ENCODE measurements at places on chromosomes 7 and 10.

GRCh38 chr10:8640301-8640700, 585.8 kb downstream of the GATA3 start:
- DNase-seq = no peak

DNA sequence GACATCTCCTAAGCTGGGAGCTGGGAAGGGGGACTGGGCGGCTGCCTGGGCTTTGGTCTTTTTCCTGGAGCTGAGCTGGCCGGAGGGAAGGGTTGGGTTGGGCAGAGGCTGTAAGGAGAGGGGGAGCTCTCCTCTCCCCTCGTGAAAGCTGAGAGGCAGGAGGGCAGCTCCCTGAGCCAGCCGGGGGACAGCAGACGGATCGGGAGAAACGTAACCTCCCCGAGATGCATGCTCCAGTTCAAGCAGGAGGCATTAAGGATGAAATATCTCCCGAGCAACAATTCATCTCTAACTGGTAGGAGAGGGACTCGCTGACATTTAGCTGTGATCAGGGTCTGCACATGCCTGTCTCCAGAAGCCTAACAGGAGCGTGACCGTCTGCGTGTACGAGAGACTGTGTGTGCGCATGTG, 19.9 kb upstream of the LBX1 start:
- no peak for DNase-seq

DNA sequence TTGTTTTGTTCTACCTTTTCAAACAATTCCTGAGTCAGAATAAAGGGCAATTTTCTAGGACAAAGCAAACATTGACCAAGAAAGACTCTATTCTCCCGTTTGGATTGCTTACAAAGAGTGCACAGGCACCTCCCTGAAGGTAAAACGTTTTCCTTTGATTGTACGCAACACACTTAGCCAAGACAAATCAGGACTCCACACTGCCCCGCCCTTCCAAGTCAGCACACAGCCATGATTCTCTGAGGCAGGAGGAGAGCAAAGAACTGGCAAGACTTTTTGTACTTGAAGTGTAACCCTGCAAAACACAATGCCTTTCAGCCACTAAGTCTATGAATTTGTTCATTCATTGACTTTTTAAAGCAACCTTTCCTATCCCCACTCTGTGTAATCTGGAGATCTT, 85.0 kb upstream of the FAM180A start:
- DNase-seq = no peak

DNA sequence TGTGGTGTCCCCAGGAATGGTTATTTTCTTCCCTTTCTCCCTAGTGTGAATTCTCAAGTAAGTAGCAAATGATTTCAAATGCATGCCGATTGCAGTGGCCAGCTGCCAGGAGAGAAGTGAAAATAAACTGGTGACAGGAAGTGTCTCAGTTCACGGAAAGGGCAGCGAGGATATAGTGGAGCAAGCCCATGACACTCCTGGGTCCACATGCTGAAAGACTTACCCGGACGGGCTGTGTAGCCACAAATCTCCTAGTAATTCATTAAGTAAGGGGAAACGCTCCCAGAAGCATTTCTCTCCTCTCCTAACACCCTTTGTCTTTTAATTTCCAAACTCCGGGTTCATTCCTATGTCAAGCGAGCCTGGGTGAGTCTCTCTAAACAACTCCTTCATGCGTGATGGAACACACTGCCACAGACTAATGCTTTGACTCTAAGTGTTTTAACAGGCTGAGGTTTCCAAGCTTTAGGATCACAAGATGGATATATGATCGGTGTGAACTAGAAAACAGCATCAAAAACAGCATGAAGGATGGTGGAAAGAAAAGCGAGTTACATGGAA, 125.6 kb downstream of the CYP26A1 start:
- peak; percentile 74 for DNase-seq

DNA sequence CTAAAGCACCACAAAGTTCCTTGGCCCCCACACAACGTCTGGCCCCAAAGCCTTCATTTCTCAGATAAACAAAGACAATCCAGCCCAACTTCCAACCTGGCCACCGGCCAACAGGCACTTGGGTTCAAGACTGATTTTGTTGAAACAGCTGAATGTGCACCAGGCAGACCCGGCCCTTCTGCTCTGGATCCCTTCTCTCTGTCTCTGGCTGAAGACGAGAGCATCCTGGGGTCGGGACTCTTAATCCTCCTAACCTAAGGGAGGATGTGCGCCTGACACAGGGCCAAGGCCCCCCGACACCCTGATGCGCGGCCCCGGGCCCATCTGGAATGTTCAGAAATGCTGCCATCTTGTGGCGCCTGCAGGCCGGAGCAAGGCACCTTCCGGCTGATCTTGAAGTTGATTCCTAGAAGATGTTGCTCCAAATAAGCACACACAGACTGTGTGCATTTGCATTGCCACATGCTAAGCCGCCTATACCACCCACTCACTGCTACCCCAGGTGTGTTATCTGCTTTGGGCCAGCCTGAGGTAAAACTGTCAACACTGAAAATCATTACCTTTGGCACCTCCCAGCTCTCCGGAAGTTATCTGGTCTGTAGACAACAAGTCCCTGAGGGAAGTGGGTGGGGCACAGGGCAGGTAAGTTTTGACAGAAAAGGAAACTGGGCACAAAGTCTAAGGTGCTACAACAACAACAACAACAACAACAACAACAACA, 98.4 kb upstream of the HABP2 start:
- peak; percentile 11 for DNase-seq

Measured in CD14-positive monocyte (primary cell).